ENCODE measurements at places on chromosomes 3 and 15. TPM values are rescaled to one million over a fixed set of nuclear protein-coding genes. Genes with fewer than 3 reads are reported as not detected.

The CLK3 gene
- total RNA-seq: 134 TPM

The MINAR1 gene
- total RNA-seq: 0.57 TPM

The PLSCR2 gene
- not detected for total RNA-seq

The USP50 gene
- 0.54 TPM for total RNA-seq

DNA sequence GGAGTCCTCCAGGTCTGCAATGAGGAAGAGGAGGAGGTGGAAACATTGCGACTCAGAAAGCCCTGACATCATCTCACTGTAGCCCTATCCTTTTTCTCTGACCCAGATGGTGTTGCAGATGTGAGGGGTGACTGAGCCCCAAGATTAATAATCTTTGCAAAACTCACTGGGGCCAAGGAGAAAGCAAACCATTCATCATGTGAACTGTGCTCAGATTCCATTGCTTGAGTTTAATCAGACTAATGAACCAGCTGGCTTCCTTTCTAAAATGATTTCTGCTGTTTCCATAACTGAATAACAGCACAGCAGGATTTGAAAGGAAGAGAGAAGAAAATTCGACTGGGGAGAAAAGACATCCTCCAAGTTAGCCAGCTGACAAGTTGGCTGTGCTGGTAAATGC is 13.4 kb upstream of the DGKG start:
- no peak overlapping the region for H3K4me3 ChIP-seq
- H3K4me1 ChIP-seq: peaks cover 2% of the 10 kb centered on the region
- no peaks in the 10 kb centered on the region for H3K36me3 ChIP-seq
- H3K27ac ChIP-seq: no peak overlapping the region
- no peak for DNase-seq
- H3K27me3 ChIP-seq: peaks cover 22% of the 10 kb centered on the region

- H3K27me3 ChIP-seq: no peaks in the 10 kb centered on the region
- peak overlapping the region; percentile 81 for H3K4me3 ChIP-seq
- H3K36me3 ChIP-seq: peaks cover 3% of the 10 kb centered on the region
- peaks cover 50% of the 10 kb centered on the region for H3K4me1 ChIP-seq
Measured at GRCh38 chr15:92845126-92845508, 55.0 kb upstream of the CHD2 start.

GRCh38 chr3:31106204-31106603 is 211.7 kb upstream of the GADL1 start:
- no peak overlapping the region for H3K4me3 ChIP-seq
- H3K4me1 ChIP-seq: peaks cover 6% of the 10 kb centered on the region
- peaks cover 1% of the 10 kb centered on the region for H3K36me3 ChIP-seq
- DNase-seq: no peak
- no peak overlapping the region for H3K27ac ChIP-seq

DNA sequence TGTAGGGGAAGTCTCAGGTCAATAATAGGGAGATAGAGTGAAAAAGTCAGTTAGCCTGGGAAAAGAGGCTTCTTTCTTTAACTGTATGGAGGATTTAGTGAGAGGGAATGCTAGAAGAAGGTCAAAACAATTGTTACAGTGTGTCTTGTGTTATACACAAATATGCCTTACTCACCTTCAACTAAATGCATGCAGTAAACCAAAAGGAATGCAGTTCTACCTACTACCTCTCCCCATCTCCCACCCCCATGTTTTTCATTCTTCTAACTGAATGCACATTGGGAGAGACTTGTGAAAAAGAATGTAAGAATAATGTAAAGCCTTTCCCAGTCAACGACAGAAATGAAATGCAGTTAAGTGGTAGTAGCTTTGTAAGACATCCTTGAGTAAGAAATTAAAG is 33.8 kb downstream of the CCDC66 start:
- no peaks in the 10 kb centered on the region for H3K27me3 ChIP-seq
- H3K36me3 ChIP-seq: peaks cover 30% of the 10 kb centered on the region
- no peak for DNase-seq
- no peak overlapping the region for H3K27ac ChIP-seq
- no peak overlapping the region for H3K4me3 ChIP-seq
- peaks cover 21% of the 10 kb centered on the region for H3K4me1 ChIP-seq

DNA sequence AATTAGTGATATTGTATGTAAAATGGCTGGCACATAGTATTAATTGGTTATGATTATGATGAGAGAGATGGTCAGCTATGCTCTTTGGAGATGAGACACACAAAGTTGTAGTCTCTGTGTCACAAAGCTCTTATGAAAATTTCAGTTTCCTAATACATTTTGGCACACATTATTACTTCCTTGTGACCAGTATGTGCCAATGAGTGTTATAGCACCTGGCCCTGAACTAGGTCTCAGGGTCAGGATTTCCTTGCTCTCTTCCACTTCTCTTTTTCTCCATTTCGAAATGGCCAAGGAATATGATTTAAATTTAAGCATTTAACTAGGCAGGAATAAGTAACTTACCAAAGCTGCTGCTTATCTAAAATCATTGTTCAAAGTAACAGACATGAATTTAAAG is 28.0 kb downstream of the TIPARP start:
- H3K27ac ChIP-seq: peak overlapping the region; percentile 25
- H3K27me3 ChIP-seq: no peaks in the 10 kb centered on the region
- peaks cover 53% of the 10 kb centered on the region for H3K36me3 ChIP-seq
- H3K4me1 ChIP-seq: peaks cover 32% of the 10 kb centered on the region
- no peak for DNase-seq
- H3K4me3 ChIP-seq: no peak overlapping the region

DNA sequence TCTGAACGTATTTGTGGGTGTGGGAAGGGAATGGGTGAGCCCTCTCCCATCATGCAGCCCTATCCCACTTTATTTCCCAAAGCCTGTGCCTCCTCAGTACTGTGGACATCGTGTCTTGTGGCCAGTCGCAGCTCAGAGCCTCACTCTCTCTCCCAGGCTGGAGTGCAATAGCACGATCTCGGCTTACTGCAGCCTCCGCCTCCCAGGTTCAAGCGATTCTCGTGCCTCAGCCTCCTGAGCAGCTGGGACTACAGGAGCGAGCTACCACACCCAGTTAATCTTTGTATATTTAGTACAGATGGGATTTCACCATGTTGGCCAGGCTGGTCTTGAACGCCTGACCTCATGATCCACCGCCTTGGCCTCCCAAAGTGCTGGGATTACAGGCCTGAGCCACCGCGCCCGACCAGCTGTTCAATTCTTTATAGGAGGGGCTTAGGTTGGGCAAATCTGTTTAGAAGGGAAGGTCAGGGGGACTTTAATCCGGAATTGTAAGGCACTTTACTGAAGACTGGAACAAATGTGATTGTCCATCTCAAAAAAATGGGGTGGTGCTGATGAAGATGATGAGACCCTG is 42.7 kb upstream of the BDH1 start:
- no peak overlapping the region for H3K27ac ChIP-seq
- DNase-seq: no peak
- H3K36me3 ChIP-seq: peaks cover 8% of the 10 kb centered on the region
- H3K27me3 ChIP-seq: no peaks in the 10 kb centered on the region
- H3K4me3 ChIP-seq: no peak overlapping the region

GRCh38 chr3:49164983-49165720 is 979 bp downstream of the CCDC71 start:
- DNase-seq: no peak
- peaks cover 11% of the 10 kb centered on the region for H3K36me3 ChIP-seq
- H3K27me3 ChIP-seq: no peaks in the 10 kb centered on the region
- H3K27ac ChIP-seq: peak overlapping the region; percentile 85
- peak overlapping the region; percentile 94 for H3K4me3 ChIP-seq

DNA sequence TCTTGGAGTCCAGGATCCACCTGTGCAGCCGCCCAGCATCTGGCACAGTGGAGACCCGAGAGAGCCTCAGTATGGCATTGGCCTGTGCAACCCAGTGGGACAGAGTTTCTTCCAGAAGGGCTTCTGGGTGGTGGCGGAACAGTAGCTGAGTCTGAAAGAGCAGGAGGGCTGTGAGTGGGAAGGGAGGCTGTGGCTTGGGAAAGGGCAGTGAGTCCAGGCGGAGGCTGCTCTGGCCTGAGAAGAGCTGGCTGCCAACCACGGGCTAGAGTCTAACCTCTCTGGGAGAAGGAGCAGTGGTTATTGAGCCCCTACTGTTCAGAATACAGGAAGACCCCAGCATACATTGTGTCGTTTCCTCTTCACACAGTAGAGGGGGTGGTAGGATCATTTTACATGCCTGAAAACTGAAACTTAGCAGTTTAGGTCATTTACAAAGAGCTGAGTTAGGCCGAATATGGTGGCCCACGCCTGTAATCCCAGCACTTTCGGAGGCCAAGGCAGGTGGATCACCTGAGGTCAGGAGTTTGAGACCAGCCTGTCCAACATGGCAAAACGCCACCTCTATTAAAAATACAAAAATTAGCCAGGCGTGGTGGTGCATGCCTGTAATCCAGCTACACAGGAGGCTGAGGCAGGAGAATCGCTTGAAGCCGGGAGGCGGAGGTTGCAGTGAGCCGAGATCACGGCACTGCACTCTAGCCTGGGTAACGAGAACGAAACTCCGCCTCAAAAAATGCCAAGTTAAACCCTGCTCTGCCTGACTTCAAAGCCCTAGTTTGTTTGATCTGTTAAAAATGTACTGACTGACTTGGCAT is 3.2 kb downstream of the AEN start:
- H3K27me3 ChIP-seq: no peaks in the 10 kb centered on the region
- peak overlapping the region; percentile 96 for H3K27ac ChIP-seq
- H3K4me3 ChIP-seq: peak overlapping the region; percentile 97
- peaks cover 23% of the 10 kb centered on the region for H3K36me3 ChIP-seq
- H3K4me1 ChIP-seq: peaks cover 59% of the 10 kb centered on the region
- peak; percentile 62 for DNase-seq

DNA sequence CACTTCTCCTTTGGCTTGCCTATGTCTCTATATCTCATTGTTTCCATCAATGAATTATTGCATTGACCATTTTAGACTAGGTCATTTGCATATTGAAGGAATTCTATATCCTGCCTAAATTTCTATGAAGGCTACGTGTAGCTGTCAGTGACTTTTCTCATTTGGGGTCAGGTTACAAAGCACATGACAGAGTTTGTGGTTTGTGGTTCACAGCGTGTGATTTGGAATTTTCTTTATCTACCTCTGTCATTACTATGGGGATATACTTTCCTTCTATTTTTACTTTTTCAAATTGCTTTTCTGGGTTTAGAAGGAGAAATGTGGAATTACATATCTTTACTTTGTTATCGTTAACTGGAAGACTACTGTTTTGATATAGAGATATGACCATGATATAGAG is 317.3 kb upstream of the CFAP20DC start:
- H3K4me3 ChIP-seq: no peak overlapping the region
- no peak overlapping the region for H3K27ac ChIP-seq
- peaks cover 3% of the 10 kb centered on the region for H3K4me1 ChIP-seq
- H3K27me3 ChIP-seq: no peaks in the 10 kb centered on the region

Data from activated naive CD8-positive, alpha-beta T cell treated with anti-CD3 and anti-CD28 coated beads, Interleukin-2, amount 10 ng/mL, durations not matched to agents 7 days and 5 days (primary cell).